ENCODE measurements at places on chromosomes 6 and 20. TPM values are rescaled to one million over a fixed set of nuclear protein-coding genes. Genes with fewer than 3 reads are reported as not detected.
A peak's percentile ranks its signal among the peaks of the same experiment; 100 is the strongest.

GRCh38 chr20:9632991-9633390 lies 118.6 kb downstream of the LAMP5 start:
- DNase-seq, result no peak

GRCh38 chr6:84979541-84979940 lies 215.1 kb upstream of the TBX18 start:
- no peak for DNase-seq

DNA sequence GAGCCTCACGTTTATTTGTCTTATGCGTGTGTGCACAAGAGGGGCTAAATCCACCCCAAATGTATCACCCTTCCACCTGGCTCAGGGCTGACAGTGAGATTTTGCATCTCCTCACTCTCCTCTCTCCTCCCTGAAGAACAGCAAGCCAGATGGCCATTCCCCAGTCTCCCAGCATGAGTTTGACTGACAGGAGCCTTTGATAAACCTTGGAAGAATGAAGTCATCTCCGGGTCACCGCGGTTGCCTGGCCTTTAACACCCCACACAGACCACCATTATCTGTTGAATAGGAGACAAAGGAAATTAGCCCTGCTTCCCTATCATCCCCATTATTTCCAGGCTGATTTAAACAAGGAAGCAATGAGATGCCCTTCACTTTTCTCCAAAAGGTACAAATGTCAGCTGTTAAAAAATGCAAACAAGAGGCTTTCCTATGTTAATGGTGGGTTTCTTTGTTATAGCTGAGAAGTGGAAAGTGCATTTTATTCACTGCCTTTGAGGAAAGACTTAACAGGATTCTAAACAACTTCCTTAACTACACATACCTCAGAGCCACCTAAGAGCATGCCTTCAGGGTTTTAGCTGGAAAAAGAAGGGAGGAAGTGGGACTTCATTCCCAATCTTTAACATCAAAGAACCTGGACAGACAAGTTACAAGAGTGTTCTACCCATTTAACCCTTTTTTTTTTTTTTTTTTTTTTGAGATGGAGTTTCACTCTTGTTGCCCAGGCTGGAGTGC lies 524.8 kb upstream of the ID4 start:
- DNase-seq, result no peak

GRCh38 chr6:15596186-15596896 lies 66.5 kb downstream of the DTNBP1 start:
- no peak for DNase-seq

Gene ZNF341
- polyA plus RNA-seq, result 4.7 TPM

Gene SERINC3
- 51.2 TPM for polyA plus RNA-seq

DNA sequence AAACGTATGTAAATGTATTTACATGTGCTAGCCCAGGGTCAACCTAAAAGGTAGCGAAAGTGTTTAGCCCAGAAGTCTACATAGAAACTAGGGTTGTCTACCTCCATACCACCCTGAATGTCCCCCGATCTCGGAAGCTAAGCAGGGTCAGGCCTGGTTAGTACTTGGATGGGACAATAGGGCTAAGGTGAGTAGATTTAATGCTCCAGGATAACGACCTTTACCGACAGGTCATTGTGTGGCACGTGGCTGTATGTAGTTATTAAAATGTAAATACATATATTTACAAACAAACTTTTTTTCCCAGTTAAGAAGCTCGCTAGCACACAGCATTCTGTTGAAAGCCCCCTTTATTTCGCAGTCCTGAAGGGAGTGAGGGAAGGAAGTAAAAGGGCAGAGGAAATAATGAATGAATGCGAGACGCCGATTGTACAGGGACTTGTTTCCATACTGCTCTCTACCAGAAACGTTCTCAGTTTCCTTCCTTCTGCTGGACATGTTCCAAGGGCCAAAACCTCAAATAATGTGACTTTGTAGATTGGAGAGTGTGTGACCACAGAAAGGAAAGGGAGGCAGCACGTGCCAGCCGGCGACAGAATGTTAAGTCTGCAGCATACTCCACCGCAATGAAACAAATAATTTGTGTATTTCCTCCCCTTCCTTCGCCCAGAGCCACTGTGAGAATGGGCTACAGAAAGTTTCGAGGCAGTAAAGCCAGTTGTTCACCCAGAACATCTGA lies 612 bp downstream of the ADAT2 start:
- DNase-seq, result peak; percentile 25

- DNase-seq, result no peak
These were observed 62.0 kb downstream of the TSPYL4 start for GRCh38 chr6:116191881-116192280.

GRCh38 chr20:48526936-48527335 lies 300.9 kb downstream of the PREX1 start:
- no peak for DNase-seq

Gene XKR7
- 0.02 TPM for polyA plus RNA-seq

GRCh38 chr6:40877362-40877761 lies 161.7 kb downstream of the UNC5CL start:
- DNase-seq, result no peak

DNA sequence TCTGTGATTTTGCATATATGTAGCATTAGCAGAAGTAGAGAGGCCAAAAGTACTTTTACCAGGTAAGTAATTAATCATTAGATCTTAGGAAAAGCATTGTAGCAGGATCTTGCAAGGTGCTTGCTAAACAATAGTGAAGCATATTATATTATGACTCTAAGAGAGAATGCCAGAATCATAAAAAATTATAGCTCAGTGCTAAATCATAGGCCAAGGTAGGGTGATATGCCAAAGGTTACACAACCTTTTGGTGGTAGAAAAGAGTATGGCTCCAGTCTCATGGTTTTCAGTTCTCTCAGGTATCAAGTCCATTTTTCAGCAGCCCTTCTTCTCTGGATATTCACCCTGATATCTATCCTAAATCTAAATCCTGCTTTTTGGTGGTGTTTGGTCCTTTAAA lies 16.9 kb upstream of the TMEM30A start:
- no peak for DNase-seq

- DNase-seq, result no peak
These were observed 118.8 kb upstream of the PTCHD4 start for GRCh38 chr6:48229841-48230240.

GRCh38 chr6:9539231-9539755 lies 875.6 kb downstream of the TFAP2A start:
- no peak for DNase-seq

- no peak for DNase-seq
These were observed 80.8 kb downstream of the CD164 start for GRCh38 chr6:109301418-109301817.

DNA sequence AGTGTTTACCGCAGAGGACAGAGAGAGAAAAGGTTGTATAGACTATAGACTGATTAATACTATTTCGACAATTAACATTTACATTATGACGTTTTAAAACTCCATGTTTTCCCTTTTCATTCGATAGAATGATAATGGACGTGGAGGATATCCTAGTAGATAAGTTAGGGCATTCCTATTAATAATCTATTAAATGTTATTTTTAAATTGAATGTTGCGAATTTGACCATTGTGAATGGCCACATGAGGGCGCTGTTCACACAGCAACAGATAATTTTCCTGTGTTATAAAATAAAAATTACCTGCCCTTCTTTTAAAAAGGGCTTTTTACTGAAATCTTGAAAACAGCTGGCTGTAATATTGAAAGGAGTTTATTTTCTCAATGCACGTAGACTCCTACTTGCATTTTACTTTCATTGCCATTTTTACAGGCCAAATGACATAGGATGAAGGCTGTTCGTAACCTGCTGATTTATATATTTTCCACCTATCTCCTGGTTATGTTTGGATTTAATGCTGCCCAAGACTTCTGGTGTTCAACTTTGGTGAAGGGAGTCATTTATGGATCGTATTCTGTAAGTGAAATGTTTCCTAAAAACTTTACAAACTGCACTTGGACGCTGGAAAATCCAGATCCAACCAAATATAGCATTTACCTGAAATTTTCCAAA lies 3.3 kb downstream of the ADGRB3 start:
- DNase-seq, result no peak

DNA sequence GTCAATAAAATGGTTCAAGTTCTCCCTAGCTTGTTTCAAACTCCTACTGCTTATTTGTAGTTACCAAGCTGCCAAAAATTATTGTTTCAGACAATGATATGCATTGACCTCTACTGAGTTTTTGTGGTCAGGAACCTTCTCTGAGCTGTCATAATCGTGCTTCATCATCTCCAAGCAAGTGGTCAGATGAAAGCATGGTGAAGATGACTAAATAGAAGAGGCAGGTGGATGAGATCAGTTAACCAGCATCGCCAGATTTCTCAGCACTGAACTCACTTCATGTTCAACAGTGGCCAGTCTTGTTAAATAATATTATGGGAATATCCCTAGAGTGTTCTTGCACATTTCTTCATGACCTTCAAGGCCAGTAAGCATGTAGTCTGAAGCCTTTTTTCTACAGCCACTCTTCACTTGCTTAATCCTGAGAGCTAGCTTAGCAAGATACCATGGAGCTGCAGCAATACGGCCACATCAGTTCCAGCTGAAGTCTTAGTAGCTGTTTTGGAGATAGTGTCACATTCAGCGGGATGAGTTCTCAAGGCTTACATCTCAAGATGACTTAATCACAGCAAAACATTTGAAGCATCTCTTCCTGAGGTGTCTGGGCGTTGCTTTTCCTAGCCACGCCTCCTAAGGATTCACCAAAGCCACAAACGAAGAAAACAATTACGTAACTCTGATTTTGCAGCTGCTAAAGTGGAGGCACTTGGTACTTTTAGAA lies 101.6 kb upstream of the TMEM30A start:
- DNase-seq, result no peak

- DNase-seq, result no peak
These were observed 7.1 kb downstream of the RPS6KA2 start for GRCh38 chr6:166619912-166620311.

Gene SLC35D3
- 0.02 TPM for polyA plus RNA-seq

Gene SLPI
- polyA plus RNA-seq, result 663 TPM

DNA sequence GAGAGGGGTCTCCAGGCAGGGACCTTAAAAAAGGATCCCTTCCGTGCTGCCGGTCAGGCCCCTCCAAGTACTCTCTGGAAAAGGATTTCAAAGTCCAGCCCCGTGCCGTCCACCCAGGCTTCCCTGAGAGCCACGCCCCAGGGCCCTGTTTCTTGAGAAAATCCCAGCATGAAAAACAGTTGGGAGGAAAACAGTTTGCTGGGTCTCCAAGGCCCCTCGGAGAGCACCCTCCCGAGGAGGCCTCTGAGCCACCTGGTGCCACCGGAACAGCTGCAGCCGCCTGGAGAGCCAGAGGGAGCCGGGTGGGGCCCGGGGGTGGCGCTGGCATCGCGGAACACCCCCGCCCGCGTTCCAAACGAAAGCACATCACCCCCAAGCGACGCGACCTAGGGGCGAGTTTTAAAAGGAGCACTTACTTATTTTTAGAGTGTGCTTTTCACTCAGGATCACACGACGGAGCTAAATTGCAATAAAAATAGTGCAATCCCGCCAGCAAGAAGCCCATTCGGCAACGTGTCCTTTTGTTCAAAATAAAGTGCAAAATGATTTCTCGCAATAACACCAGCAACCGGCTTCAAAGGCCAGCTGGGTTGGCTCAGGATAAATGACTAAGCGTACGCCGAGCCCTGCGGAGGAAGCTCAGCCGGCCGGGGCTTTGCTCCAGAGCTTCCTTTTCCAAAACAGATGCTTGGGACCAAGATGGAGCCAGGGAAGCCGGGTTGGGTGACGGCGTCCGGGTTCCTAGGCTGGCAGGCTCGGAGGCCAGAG lies 64.2 kb downstream of the YTHDF1 start:
- DNase-seq, result no peak

DNA sequence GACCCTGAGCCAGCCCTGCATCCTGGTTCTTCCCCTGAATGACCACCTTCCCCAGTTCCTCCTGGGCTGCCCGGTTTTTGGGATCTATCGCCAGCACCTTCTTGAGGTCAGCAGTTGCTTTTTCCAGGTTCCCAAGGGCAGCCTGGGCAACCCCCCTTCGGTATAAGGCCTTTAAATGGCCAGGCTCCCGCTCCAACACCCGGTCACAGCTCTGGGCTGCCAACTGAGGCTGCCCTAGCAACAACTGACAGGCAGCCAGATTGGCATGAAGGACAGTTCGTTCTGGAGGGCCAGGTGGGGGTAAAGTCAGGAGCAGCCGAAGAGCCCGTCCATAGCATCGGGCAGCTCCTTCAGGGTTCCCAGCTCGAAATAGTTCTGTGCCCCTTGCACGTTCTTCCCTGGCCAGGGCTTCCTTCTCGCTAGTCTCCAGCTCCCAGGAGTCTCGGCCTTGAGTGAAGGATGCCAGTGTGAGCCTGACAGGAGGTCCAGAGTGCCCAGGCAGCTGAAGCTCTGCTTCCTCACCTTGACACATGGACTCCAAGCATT lies 778 bp upstream of the ATF6B start:
- DNase-seq, result no peak

- no peak for DNase-seq
These were observed 13.3 kb downstream of the DNMT3B start for GRCh38 chr20:32775336-32775991.

Gene DPPA5
- polyA plus RNA-seq, result 0.39 TPM

Gene CLPSL1
- polyA plus RNA-seq, result 0.14 TPM

DNA sequence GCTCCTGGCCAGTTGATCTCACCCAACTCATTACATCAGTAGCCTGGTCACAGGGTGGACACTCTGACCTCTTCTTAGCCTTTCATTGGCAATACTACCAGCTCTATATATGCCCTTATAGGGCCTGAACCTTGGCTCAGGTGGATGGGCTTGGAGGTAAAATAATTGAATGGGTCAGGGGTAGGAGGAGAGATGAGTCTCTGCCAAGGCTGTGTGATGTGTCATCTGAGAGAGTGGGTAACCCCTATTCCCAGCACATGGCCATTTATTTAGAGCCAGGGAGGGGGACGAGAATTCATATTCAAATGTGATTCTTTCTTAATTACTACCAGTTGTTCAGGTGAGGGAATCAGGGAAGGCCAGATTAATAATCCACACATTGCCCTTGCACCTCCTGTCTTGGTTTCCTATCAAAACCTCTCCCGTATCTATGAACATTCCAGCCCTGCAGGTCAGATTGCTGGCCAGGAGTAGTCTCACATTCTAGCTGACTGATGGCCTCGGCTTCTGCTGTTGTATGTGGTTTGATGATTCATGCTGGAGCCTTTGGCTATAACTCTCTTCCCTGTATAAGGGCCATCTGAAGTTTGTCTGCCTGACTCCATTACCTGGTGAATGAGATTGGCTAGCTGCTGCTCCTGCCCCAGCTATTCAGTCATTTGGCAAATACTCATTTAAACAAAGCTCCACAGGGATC lies 13.4 kb downstream of the C20orf173 start:
- DNase-seq, result no peak

- no peak for DNase-seq
These were observed 18.1 kb downstream of the PTPRA start for GRCh38 chr20:2891343-2891742.

DNA sequence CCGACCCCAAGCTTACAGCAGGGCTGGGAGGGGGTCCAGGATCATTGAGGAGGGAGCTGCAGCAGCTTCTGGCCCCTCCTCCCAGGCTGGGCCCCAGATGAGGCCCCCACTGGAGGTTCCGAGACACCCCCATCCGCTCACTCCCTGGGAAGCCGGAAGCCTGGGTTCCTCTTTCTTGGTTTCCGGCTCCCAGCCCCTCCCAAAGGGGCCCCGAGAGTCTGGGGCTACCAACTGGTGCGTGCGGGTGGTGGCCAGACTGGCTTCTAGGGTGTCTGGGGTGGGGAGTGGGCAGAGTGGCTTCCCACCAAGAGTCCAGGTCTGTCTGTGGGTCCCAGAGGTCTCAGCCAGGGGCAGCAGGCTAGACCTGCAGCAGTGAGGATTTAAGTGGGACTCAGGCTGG lies 2.2 kb downstream of the RGS19 start:
- peak; percentile 72 for DNase-seq
